ENCODE measurements at places on chromosomes 7 and 10.
A peak's percentile ranks its signal among the peaks of the same experiment; 100 is the strongest.

DNA sequence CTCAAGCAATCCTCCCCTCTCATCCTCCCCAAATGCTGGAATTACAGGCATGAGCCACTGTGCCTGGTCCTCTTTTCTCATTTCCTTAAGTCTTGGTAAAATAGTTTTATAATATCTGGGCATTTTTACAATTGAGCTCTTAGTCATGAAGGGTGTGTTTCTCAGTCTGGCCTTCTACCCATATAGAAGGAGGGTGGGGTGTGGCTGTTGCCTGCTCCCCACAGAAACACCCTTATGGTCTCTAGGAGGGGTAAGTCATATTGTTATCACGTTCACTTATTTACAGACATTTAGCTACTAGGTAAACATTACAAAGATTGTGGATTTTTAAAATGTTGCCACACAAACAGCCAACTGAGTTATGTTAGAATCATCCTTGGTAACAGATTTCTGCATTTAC is 6.7 kb upstream of the OTUD1 start:
- DNase-seq = no peak

GRCh38 chr10:96038476-96039387 is 4.7 kb upstream of the CCNJ start:
- no peak for DNase-seq

GRCh38 chr10:63391812-63392211 is 74.0 kb downstream of the JMJD1C start:
- no peak for DNase-seq

DNA sequence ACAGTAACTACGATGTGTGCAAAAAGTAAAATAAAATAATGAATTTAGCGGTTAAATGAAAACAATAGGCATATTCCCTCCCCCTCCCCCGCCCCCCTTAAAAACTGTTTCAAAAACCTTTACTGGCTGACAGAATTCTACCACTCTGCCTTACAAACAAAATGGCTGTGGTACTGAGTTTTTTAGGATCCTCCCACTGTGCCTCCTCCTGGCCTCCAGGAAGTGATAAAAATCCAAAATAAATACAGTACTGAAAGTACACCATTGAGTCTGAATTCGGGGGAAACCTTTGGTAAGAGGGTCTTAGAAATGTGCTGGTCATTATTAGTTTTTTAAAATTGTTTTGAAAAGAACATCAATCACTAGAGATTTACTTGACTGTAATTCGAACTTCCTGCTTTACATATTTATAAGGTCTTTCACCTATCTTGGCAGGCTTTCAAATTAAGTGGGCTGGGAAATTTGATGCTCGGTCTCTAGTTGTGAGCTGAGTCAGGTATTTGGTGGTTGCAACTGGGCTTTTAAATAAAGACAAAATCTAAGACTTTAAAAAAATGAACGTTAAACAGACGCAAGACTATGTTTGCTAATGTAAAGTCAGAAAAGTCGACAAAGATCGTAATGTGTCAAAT is 32.5 kb upstream of the EPC1 start:
- DNase-seq = no peak

DNA sequence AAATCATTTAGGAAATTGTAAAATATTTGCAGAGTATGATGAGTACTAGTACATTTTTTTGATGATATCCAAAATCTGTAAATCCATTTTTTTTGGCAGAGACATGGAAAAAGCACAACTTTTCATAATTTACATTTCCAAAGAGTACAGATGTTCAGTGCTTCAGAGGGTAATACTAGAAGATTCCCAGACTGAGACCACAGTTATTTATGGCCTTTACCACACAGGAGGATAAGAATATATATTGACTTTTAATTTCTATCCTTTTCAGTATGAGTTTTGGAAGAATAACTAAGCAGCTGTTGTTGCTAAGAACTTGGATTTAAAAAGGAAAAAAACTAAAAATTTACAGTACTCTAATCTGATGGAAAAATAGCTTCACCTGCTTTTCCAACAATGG is 61.9 kb downstream of the HGF start:
- no peak for DNase-seq

GRCh38 chr7:156703773-156704482 is 63.4 kb downstream of the RNF32 start:
- DNase-seq = no peak

- no peak for DNase-seq
Observed at GRCh38 chr7:152893801-152894294, 134.3 kb downstream of the ACTR3B start.

DNA sequence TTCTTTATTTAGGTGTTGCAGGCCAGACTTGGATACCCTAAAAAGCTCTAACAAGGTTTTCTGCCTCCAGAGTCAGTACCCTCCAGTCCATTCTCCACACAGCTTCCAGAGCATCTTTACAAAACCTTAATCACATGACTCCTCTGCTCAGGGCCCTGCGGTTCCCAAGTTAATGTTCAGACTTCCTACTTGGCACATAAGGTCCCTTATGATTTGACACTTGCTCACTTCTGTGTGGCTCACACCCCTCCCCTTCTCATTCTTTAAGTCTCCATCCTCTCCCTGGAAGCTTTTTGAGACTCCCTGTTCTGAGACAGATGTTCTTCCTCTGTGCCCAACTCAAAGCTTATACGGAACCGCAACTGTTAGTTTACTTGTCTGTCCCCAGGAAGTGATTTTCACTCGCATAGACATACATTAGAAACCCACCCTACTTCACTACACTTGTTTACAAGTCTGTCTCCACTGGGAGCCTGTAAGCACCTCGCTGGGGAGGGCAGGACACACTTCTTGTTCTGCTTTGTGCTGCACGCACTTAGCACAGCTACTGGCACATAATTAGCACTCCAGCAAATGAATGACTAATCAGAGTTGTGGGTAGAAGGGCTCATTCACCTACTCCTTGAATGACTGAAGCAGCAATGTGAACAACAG is 154.3 kb upstream of the LAMB4 start:
- DNase-seq = no peak

GRCh38 chr10:30227481-30227880 is 121.6 kb downstream of the MTPAP start:
- DNase-seq = no peak

GRCh38 chr10:90992462-90992861 is 71.6 kb upstream of the ANKRD1 start:
- no peak for DNase-seq

DNA sequence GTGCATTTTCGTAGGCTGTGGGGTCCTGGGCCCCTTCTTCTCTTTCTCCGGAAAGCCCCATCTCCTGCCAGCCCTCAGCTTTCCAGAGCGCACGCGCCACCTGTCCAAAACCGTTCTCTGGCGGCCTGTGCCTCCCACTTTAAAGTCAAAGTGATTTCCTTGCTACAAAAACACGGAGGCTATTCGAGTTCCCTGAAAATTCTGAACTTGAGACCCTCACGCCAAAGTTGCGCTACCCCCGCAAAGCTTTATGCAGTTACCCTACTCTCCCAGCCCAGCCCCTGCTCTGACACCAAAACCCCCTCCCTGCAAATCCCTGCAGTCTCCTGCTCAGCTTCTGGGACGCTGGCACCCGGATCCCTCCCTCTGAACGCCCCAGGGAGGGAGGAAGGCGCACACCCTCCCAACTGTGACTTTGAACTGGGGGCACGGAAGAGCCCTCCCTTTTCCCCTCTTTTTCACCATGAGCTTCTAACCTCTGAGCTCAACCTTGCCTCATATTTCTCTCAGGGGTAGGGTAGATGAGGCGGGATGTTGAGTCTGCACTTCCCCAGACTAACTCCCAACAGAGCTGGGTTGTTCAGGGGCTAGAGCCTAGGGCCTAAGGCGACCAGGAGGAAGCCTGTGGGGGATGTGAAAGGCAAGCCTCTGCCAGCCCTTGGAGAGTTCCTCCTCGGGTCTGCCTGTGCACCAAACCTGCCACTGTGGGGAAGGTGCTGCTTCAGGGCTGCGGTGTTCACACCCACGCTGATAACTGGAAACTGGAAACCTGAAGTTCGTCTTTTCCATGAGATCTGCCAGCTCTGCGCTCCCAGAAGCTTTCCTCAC is 2.7 kb upstream of the PAX4 start:
- DNase-seq = no peak

DNA sequence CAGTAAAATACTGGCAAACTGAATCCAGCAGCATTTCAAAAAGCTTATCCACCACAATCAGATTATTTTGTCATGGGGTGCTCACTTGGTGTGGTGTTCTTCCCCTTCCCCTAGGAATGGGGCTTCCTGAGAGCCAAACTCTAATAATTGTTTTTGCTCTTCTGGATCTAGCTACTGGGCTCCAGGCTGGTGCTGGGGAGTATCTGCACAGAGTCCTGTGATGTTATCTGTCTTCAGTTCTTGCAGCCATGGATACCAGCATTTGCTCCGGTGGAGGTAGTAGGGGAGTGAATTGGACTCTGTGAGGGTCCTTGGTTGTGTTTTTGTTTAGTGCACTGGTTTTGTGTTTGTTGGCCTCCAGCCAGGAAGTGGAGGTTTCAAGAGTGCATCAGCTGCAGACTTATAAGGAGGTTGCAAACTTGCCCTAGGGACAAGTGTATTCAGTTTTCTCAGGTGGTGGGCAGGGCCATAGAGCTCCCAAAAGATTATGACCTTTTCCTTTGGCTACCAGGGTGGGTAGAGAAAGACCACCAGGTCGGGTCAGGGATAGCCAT is 308.5 kb upstream of the MAGI2 start:
- DNase-seq = no peak

GRCh38 chr7:110921595-110922151 is 169.3 kb upstream of the LRRN3 start:
- no peak for DNase-seq

GRCh38 chr7:149126662-149127266 is 640 bp upstream of the ZNF425 start:
- peak; percentile 43 for DNase-seq

DNA sequence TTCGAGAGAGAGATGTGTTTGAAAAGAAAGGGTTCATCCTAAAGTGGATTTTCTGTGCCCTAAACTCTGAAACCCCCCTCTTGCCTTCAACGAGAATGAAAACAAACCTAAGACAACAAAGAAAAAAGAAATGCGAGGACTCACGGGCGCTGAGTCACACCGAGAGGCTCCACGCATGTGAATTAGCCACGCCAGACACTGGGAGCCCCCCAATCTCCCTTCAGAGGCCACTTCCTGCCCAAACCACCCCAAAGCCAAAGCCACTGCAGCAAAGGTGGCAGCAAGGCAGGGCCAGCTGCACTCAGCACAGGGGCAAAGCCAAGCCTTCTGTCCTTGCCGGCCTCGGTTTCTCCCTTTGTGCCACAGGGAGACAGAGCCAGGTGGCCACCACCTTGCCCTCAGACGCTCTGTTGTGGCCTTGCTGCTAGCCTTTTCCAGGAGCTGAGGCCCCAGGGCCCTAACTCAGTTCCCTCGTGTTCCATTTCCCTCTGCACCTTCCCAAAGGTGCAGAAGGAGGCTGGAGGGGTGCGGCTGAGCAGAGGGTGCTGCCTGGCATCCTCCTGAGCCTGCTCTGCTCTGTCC is 93.3 kb downstream of the FAM53B start:
- peak; percentile 85 for DNase-seq

GRCh38 chr7:53272081-53272480 is 236.6 kb downstream of the POM121L12 start:
- DNase-seq = no peak

DNA sequence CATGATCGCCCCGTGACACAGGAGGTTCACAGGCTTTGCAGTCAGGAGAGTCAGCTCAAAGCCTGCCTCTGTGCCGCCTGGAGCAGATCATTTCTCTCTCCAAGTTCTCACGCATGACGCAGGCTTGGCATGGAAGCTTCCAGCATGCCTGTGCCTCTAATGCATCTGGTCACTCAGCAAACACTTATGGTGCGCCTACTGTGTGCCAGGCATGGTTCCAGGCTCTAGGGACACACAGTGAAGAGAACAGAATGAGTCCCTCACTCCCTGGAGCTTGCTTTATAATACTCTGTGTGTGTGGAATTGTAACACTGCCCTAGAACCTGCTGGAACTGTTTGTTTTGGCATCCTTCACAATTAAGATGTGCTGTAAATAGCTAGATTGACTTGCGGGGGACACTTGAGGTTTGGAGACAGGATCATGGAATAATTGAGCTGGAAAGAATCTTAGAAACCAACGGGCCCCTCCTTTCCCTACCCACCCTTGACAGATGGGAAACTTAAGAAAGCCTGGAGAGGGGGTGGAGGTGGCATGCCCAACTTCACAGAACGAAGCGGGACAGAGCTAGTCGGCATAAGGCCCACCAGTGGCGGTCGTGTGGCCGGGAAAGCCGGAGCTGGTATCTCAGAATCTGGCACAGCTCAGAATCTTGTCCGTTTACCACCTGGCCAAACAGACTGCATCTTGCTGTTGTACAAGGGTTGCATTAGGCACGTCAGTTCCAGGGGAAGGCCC is 4.6 kb upstream of the MYH16 start:
- no peak for DNase-seq

- DNase-seq = no peak
Observed at GRCh38 chr10:32692174-32692573, 246.2 kb downstream of the CCDC7 start.

GRCh38 chr10:6530211-6530840 is 49.8 kb downstream of the PRKCQ start:
- DNase-seq = peak; percentile 95

DNA sequence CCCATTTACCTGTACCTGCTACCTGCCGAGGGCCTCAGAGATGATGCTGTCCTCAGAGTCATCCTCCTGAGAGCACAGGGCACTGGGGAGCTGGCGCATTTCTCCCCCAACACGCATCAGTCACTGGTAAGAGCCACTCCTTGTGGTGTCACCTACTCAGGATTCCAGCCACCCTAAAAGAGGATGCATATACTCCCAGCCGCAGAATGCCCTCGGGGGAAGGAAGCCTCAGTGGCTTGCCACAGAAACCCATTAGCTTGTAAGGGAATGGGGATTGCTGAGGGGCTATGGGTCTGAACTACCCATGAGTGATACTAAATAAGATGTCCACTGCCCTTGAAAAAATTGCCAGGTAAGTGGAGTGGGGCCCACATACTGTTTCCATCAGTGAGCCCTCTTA is 279.2 kb downstream of the WDR11 start:
- no peak for DNase-seq

GRCh38 chr10:12699258-12699700 is 302.2 kb downstream of the CCDC3 start:
- DNase-seq = no peak

- DNase-seq = no peak
Observed at GRCh38 chr7:55595511-55595910, 23.2 kb upstream of the VOPP1 start.

GRCh38 chr7:24587853-24588252 is 14.6 kb downstream of the PALS2 start:
- DNase-seq = peak; percentile 37

GRCh38 chr10:1408651-1409367 is 328.5 kb downstream of the ADARB2 start:
- no peak for DNase-seq

DNA sequence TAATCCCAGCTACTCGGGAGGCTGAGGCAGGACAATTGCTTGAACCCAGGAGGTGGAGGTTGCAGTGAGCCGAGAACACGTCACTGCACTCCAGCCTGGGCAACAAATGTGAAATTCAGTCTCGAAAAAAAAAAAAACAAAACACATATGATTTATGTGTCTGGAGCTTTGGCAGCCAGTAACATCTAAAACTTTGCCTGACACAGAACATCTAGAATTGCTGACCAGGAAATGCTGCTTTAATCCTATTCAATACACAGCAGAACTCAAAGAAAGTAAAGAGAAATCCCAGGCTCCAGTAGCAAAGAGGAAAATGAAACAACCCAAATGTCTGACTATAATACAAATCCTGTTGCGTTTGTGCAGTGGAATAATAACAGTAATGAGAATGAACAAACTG is 4.5 kb upstream of the CCDC6 start:
- DNase-seq = no peak

- no peak for DNase-seq
Observed at GRCh38 chr10:26810435-26811026, 50.2 kb downstream of the ABI1 start.

- no peak for DNase-seq
Observed at GRCh38 chr7:36441344-36442022, 51.8 kb downstream of the ANLN start.

Data from T-helper 2 cell (primary cell).